ENCODE measurements at places on chromosomes 3 and 15.

GRCh38 chr15:67186226-67186649 lies 68.2 kb downstream of the AAGAB start:
- DNase-seq, result no peak

DNA sequence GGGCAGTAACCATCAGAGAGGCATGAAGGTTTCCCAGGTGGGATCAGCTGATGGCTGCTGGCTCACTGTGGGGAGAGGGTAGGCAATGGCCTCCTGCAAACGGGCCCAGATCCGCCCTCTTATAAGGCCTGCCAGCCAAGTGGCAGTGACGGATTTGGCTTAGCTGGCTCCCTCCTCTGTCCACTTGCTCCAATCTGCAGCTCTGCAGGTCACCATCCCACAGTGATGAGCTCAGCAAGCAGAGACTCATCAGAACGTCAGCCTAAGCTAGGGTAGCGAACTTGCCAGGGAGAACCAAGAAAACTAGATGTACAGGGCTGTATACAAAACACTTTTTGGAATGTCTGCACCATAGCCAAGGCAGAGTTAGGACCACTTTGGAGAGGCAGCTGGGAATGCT lies 62.8 kb upstream of the DCLK3 start:
- no peak for DNase-seq

- DNase-seq, result no peak
Observed at GRCh38 chr15:78340231-78341056, at the start of gene CRABP1. Gene CRABP1 (plus strand): TSS chr15:78340353. CDS start chr15:78340429, 76 bp downstream.

DNA sequence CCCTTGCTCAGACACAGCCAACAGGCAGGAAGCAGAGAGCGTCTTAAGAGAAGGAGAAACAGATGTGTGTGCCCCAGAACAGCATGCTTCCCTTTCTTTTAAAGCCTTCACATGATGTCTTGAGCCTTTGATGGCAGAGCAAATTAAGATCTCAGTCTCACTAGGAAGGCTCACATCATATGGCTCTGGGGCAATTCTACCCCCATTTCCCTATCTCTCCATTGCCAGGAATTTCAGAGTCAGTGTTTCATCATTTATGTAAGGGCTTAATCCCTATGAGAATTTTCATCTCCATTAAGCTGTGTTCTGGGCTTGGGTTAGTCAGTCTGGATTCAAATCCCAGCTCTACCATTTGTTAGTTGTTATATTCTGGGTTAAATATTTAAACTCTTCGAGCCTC lies 41.4 kb upstream of the GLCE start:
- no peak for DNase-seq

GRCh38 chr3:56119575-56120349 lies 348.5 kb downstream of the ERC2 start:
- DNase-seq, result no peak

- DNase-seq, result no peak
Observed at GRCh38 chr3:130644628-130645253, 101.9 kb downstream of the PIK3R4 start.

DNA sequence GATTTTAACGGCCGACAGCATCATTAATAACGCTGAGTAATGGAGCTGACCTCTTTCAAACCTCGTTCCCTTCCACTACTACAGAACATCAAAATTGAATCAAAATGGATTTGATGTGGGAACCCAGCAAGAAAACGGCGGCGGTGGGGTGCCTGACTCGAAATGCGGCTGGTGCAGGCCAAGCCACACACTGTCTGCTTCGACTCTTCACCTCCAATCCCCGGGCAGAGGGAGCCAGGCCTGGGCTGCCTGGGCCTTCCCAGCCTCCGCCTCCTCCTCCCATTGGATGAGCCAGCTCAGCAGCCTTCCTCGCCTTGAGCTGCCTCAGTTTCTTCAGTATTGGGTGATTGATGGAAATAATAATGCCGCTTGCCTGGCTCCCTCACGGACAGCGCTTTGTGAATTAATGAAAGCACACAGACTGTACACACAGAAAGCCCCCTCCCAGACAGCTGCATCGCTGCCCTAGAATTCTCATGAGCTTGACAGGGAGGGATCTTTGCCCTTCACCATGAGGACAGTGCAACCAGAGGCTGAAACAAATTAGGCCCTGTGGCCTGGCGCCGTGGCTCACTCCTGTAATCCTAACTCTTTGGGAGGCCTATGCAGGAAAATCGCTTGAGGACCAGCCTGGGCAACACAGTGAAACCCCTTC lies 11.4 kb upstream of the MEGF11 start:
- no peak for DNase-seq

DNA sequence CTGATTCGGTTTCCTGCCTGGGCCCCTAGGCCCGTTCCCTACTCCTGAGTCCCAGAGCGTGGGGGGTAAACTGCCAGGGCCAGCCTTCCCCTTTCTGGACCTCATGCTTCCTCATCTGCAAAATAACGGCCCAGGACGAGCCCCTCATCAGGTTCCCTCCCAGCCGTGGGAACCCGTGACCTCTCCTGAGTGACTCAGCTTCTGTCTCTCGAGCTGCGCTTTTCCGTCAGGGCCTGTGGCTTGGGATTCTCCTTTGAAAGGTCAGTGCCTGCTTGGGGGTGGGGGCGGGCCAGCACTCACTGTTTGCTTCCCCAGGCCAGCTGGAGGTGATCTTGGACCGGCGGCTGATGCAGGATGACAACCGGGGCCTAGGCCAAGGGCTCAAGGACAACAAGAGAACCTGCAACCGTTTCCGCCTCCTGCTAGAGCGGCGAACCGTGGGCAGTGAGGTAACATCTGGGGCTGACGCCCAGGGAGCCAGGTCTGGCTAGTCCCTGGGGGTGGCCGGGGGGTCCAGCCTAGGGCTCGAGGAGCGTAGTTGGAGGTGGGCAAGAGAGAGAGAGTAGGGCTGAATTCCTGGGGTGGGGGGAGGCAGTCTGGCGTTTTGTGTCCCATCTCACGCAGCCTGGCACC lies 12.8 kb downstream of the MAN2A2 start:
- DNase-seq, result no peak

DNA sequence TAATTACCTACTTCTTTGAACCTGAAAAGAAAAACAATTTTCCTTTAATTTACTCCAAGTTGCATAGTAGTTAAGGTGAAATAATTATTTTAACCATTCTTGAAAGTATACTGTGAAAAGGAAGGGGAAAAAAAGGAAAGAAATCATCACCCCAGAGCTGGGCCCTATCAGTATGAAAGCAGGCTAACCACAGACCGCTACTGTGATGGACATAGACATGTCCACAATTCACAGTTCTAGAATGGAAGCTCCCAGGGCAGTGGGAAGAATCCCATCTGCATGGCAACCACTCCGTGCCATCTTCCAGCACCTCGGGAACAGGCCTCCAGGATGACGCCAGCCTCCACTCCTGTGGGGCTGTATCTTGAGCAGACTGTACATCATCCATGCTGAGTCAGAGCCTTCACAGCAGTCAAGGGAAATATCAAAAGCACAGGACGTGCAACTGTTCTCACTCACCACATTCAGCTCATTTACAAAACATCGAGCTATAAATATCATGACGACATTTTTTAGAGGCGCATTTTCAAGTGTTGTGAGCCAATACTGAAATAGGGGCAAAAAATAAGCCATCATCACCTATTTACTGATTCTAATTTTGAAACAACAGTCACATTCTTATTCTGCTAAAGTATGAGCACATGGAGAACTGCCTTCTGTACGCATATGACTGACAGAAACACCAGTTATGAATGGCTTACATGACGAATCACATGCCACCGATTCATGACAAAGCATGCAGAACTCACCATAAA lies 119.7 kb downstream of the SNRK start:
- no peak for DNase-seq

GRCh38 chr15:69433831-69434230 lies 18.8 kb upstream of the RPLP1 start:
- no peak for DNase-seq

GRCh38 chr3:101928890-101929289 lies 79.6 kb downstream of the NFKBIZ start:
- no peak for DNase-seq

DNA sequence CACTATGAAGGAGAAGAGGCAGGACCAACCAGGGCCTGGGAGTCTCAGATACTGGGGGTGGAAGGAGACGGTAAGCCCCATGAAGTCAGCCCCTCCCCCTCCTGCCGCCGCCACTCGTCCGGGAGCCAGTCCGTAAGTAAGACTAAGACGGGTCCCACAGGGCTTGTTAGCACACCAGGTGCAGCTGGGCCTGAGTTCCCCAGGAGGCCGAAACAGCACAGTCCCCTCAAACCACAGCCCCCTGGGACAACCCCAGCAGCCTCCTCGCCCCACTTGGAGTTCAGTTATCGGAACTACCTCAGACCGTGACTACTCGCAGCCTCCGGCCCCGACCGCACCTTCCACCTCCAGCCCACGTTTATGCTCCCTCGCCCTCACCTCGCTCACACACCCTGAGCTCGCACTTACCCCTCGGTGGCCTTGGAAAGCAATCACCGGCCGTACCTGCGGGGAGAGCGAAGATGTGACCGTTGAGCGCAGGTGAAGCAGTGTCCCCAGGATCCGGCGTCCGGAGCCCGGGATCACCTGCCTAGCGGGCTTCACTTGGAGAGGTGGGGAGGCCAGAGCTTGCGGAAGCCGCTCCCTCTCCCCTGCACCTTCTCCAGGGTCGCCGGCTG lies 557 bp downstream of the ELL3 start:
- peak; percentile 59 for DNase-seq

Data from CD4-positive, alpha-beta T cell (primary cell).